ENCODE measurements at places on chromosomes 5 and 9.

DNA sequence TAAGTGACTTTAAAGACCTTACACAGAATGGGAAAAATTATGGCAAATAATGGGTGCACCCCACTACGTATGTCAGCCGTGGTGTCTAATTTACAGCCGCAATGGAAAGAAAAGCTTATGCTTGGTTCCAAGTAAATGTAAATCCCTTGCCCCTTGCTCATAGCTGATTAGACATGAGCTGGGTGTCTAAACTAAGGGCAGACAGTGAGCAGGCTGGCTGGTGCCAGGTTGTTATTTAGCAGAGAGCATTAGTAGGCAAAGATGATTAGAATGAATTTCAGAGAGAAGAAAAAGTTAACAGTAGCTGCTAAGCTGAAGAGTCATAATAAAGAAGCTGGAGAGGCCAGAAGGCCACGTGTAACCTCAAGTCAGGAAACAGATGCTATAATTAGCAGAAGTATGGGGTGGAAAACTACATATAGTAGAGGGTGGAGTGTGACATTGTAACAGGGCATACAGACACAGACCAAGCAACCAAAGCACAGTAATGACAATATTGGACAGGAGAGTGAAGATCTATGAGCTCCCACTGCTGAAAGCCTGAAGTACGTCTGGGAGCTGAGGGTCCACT, 257.7 kb downstream of the MCTP1 start:
- DNase-seq, result no peak

GRCh38 chr9:91658513-91659105, 235.0 kb upstream of the NFIL3 start:
- DNase-seq, result no peak

- DNase-seq, result no peak
Observed at GRCh38 chr9:88923092-88923491, 68.2 kb upstream of the S1PR3 start.

GRCh38 chr9:99119976-99120655, 15.2 kb downstream of the TGFBR1 start:
- no peak for DNase-seq

GRCh38 chr9:134376386-134377142, 50.3 kb downstream of the RXRA start:
- DNase-seq, result no peak

GRCh38 chr9:99373912-99374311, 151.8 kb downstream of the SEC61B start:
- no peak for DNase-seq

- peak; percentile 97 for DNase-seq
Observed at GRCh38 chr5:59036274-59036961, 453.5 kb downstream of the RAB3C start.

DNA sequence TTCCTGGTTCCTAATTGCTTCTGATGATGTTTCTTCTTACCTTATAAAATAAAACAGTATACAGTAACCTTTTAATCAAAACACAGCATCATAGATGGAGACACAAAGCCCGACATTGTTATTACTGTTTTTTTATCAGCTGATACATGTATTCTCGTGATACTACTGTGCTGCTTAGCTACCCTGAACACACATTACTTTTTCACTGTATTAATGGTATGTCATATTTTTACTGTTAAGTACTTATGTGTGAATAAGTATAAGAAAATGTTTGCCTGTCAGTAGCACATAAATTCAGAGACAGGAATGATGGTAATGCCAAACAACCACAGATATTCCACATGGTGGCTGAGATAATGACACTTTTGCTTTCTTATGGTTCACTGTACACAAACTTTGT, 68.7 kb downstream of the RAB24 start:
- DNase-seq, result peak; percentile 59

GRCh38 chr5:10219068-10219467, 30.6 kb downstream of the ATPSCKMT start:
- DNase-seq, result no peak

- DNase-seq, result no peak
Observed at GRCh38 chr9:123676869-123677268, 253.1 kb downstream of the DENND1A start.

- DNase-seq, result no peak
Observed at GRCh38 chr5:75338408-75338807, 1.4 kb downstream of the HMGCR start.

- peak; percentile 95 for DNase-seq
Observed at GRCh38 chr5:106397700-106398099, 1273.0 kb downstream of the EFNA5 start.

DNA sequence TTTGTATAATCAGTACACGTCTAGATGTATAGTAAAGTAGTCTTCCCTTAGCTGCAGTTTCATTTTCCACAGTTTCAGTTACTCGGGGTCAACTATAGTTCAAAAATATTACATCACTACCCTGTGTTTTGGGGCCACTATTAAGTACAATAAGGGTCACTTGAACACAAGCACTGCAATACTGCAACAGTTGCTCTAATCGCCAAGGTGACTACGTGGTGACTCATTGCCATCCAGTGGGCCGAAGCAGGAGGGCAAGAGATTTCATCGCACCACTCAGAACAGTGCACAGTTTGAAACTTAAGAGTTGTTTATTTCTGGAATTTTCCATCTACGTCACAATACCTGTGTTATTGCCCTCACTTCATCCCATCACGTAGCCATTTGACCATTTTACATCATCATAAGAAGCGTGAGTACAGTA, at the start of gene ARL14EPL:
Gene ARL14EPL, plus strand, starts transcription at position 379 of the 424 bp plus-strand sequence. CDS start 18,994 bp downstream, outside the sequence.
- DNase-seq, result peak; percentile 71

DNA sequence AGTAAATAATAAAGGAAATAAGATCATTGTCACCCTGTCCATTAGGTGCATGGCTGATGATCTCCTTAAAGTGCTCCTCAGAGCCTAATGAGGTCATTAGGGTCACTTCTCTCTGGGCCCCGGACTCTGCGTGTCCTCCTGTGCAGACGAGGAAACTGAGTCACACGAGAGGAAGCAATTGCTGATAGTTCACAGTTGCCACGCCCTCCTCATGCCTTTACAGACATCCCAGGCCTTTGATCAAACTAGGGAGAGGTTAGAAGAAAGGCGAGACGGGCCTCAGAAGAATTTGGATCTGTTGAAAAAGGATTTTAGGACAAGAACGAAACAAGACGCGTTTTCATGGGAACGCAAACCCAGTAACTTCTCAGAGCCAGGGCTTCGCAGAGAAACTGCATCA, 32.0 kb upstream of the MSX2 start:
- no peak for DNase-seq

DNA sequence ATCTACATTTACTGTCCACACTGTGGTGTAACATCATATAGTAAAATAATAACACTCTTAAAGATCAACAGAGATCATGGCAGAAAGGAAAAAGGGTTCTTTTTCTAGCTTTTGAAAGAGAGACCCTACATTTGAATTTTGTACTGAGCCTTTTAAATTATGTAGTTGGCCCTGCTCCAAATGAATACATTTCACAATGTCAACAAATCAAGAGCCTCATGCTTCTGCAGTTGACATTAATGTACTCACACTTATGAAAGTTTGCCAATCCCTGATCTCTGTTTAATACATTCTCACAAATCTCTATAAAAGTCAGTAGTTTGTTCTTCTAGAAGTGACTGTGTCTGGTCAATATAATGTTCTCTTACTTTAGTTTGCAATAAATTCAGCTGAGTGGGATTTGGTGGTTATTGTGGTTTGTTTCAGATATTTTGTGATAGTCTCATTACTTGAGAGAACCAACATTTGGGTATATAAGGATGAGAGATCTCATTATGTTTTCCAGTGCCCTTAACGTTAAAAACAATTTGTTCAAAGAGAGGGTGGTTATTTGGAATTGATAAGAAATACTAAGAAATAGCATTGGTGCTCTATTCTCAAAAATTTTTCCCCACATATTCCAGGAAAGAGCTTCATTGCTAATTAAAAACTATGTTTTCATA, 277.8 kb upstream of the FTMT start:
- DNase-seq, result peak; percentile 6

DNA sequence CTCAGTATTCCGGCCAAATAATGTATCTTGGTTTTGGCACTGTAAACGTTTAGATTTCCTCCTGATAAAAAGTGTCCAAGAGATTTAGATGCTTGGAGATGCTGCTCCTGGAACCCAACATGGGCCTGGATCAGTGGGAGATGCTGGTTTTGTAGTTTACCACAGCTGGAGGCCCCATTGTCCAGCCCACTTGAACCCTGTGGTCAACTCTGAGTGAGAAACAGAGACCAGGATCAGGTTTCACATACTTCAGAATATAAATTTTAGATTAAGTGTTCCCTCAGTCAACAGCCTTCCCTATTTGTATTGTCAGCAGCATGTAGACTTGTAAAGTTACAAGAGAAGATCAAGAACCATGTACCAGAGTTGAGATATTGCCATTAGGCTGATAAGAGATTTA, 144.7 kb upstream of the C9orf72 start:
- no peak for DNase-seq

GRCh38 chr9:123637945-123638634, 282.1 kb downstream of the CRB2 start:
- DNase-seq, result peak; percentile 9

DNA sequence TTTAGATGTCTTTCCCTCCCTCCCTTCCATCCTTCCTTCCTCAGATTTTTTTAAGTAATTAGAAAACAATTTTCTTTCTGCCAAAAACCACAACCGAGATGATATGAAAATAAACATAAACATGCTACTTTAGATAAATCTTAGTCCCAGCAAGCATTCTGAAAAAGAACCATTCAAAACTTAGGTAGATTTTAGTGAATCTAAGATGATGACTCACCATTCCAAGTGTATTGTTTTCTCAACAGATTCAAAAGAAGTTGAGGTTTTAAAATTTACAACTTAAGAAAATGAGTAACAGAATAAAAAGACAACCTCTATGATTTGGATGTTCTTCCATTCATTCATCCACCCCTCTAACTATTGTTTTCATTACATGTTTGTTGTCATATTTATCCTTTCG, 465.1 kb downstream of the PDE4D start:
- DNase-seq, result no peak

DNA sequence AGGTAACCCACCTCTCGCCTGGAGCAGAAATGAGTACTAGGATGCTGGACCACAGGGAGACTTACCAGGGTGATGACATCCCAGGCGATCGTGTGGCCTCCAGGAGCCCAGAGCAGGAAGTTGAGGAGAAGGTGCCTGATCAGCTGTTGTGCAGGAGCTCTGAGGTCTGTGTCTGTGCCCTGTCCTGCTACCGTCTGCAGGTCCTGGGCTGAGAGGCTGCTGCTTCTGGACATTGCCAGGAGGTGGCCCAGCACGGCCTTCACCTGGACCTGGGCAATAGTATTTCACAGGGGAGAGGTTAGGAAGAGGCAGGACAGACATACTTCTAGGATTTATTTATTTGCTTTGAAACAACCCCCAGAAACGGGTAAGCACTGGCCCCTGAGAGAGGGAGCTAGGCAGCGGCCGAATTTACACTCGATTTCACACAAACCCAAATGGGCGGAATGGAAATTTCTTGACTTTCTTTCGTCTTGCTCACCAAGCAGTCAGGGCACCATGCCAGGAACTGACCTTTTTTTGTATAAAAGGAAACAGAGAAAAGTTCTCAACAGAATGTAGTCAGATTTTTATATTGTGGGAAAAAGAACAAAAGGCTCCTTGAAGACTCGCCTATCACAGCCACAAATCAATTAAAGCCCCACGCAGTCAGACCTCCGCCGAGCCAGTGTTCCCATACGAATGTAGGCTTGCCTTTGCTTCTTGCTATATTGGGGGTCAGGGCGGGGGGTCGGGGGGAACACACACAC, 210.3 kb downstream of the FANCC start:
- peak; percentile 78 for DNase-seq

GRCh38 chr9:123718188-123718587, 211.7 kb downstream of the DENND1A start:
- DNase-seq, result no peak

- DNase-seq, result no peak
Observed at GRCh38 chr5:136269973-136270372, 77.0 kb upstream of the SMIM32 start.

- peak; percentile 33 for DNase-seq
Observed at GRCh38 chr5:98905857-98906688, 22.7 kb downstream of the CHD1 start.

DNA sequence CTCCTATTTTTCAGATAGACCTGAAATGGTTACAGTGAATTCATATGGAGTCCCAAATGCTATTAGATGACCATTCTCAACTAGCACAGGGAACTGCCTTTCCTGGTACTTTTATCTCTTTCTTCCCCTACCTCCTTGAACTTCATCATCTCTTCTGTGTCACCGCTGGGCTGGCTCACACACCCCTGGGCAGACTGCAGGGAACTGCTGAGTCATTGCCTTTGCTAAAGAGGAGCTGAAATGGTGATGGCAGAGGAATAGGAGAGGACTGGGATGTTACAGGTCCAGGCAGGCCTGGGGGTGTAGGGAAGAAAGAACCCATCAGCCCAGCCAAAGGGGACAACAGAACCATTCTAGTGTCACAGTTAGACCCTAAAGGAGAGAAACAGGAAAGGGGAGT, 322.3 kb downstream of the ASTN2 start:
- peak; percentile 47 for DNase-seq

- peak; percentile 26 for DNase-seq
Observed at GRCh38 chr9:97853844-97854695, 1.0 kb downstream of the FOXE1 start.

DNA sequence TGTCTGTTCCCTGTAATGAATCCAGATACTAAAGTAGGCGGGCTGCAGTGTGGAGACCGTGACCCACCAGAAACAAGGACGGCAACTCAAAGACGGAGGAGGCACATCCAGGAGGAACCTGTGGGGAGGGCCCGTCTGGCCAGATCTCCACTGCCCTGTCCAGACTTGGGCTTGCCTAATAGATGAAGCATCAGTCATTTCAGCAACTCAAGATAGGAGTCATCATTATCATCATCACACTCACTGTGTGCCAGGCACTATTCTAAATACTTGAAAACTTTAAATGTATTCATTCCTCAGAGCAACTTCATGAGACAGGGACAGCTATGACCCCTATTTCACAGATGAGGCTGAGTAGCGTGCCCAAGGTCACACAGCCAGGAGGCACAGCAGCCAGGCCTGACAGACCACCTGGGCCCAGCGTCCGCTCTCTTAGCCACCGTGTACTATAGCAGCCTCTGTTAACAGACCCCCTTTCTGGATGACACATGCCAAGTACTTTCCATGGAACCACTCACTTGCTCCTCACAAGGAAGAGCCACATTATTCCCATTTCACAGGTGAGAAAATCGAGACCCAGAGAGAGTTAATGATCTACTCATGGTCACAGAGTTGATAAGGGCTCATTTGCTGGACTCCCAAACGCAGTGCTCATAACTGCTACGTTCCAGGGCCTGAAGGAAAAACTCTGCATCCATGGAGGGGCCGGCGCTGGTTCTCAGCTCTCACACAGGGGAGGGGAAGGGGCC, 4.9 kb upstream of the IL4 start:
- DNase-seq, result no peak

- DNase-seq, result no peak
Observed at GRCh38 chr5:124080256-124080655, 568.3 kb downstream of the CSNK1G3 start.

- no peak for DNase-seq
Observed at GRCh38 chr5:167577616-167578015, 713.8 kb upstream of the WWC1 start.

- DNase-seq, result no peak
Observed at GRCh38 chr5:168612996-168613395, 33.8 kb upstream of the PANK3 start.

- peak; percentile 44 for DNase-seq
Observed at GRCh38 chr9:127531676-127532075, 80.4 kb downstream of the LRSAM1 start.
